Naive B cell (primary cell): ENCODE measurements at places on chromosomes 16 and 17.

DNA sequence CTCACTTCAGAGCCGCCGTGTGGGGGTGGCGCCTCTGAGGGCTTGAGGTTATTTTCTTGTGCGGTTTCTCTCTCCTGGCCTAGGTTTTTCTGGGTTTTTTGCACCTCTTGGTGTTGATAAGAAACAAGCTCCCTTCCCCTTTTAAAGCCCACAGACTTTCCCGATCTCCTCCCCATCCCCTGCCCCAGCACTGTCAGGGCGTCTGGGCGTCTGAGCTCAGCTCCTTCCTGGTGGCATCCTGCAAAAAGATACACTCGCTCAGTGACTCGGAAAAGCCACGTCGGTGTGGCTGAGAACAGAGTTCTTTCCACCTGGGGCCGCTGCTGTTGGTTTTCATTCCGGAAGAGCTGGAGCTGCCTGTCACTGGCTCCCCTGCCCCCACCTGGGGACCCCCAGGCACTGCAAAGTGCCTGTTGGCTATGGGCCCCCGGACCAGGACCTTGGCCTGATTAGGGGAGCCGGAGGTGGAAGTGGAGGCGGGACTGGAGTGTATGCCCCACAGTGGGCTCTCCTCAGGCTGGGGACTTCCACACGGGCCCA is 14.5 kb downstream of the BAIAP2 start:
- no peak for DNase-seq

DNA sequence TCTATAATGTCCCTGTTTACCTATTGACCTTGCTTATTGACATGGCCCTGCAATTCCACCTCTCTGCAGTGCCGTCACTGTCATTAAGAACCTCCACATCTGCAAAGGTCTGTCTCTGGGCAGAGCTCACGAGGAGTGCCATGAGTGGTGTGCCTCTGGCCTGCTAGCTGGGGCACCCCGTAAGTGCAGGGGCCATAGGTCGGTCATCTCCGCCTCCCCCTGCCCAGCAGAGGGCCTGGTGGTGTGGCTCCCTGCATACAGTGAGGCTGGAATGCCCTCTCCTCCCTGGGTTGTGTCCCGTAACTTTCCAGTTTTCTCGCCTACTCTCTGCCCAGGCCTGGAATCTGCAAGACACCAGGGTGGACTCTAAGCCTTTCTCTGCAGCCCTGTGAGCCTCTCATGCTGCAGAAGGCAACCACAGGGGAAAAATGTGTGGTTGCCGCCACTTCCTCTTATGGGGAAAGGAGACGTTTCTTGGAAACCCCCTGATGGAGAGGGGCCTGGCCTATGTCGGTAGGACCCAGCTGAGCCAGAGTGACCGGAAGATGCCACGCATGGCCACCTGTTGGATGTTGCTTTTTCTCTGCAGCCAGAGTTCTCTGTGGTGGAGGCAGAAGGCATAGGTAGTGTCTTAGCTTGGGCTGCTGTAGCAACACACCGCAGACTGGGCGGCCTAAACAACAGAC is 2.7 kb upstream of the SNX20 start:
- peak; percentile 78 for DNase-seq

- DNase-seq, result no peak
These were observed 24.0 kb downstream of the ADGRG5 start for GRCh38 chr16:57566436-57566835.

DNA sequence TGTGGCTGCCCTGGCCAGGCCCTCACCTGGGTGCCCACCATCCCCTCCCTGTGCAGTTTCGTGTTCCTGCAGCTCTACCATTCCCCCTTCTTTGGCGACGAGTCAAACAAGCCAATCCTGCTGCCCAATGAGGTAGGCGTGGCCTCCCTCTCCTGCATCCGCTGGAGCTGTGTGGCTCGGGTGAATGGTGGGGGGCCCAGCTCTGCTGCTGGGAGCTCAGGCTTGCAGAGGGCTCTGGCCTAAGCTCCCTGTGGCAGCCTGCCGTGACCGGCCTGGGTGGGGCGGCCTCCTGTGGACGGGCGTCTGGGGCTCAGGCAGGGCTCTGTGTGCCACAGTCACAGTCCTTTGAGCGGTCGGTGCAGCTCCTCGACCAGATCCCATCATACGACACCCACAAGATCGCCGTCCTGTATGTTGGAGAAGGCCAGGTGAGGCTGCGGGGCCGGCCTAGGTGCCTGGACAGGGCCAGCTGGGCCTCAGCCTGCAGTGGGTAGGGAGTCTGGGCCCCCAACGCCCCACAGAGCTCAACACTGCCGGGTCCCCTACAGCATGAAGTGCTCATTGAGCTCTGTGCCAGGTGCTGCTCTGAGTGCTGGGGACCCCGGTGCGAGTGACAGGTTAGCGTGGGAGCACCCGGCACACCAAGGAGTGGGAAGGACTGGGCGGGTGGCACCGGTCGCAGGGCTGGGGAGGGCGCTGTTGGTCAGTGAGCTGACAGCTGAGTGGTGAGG is 37.3 kb downstream of the TSC2 start:
- DNase-seq, result no peak

GRCh38 chr17:74368341-74369081 is 1.2 kb downstream of the GPR142 start:
- DNase-seq, result peak; percentile 53

GRCh38 chr16:89047331-89048089 is 46.1 kb upstream of the ACSF3 start:
- DNase-seq, result no peak

- DNase-seq, result no peak
These were observed 3.0 kb downstream of the TRIM47 start for GRCh38 chr17:75875182-75875939.

DNA sequence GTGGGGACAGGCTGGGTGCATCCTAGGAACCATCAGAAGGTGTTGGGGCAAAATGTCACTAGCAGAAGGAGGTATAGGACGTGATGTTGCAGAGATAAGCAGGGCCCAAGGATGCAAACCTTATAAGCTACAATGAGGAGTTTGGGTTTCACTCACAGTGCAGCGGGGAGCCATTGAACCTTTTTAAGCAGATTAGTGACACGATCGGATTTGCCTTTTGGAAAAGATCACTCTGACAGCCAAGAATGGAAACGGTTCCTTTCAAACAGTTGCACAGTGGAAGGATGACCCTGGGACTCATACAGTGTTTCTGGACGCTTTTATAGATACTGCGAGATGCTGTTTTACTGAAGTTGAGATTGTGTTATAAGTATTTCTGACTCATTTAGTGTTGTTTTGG is 131.8 kb upstream of the CACNG3 start:
- DNase-seq, result no peak

GRCh38 chr17:55421179-55421934 is at the start of gene MMD:
Gene MMD (minus strand): TSS chr17:55421835. CDS start chr17:55421695, 140 bp downstream.
- DNase-seq, result no peak

DNA sequence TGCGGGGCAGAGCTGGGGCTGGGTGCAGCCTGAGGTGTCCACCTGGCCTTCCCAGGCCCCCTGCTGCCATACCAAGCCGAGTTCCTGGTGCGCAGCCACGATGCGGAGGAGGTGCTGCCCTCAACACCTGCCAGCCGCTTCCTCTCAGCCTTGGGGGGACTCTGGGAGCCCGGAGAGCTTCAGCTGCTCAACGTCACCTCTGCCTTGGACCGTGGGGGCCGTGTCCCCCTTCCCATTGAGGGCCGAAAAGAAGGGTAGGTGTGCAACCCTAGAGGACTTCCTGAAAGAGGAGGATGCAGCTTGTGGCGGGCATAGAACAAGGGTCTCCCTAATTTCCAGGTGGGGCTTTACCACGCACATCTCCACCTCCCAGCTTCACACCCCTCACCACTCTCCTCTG is 2.5 kb downstream of the SGCA start:
- DNase-seq, result no peak

- DNase-seq, result no peak
These were observed 117.7 kb upstream of the ELAC2 start for GRCh38 chr17:13135506-13135905.

GRCh38 chr16:12215277-12216105 is 239.0 kb downstream of the SNX29 start:
- DNase-seq, result no peak

GRCh38 chr16:8798535-8799157 is 1.0 kb downstream of the PMM2 start:
- DNase-seq, result no peak

- DNase-seq, result no peak
These were observed 90.8 kb downstream of the MYO1D start for GRCh38 chr17:32786169-32786568.

DNA sequence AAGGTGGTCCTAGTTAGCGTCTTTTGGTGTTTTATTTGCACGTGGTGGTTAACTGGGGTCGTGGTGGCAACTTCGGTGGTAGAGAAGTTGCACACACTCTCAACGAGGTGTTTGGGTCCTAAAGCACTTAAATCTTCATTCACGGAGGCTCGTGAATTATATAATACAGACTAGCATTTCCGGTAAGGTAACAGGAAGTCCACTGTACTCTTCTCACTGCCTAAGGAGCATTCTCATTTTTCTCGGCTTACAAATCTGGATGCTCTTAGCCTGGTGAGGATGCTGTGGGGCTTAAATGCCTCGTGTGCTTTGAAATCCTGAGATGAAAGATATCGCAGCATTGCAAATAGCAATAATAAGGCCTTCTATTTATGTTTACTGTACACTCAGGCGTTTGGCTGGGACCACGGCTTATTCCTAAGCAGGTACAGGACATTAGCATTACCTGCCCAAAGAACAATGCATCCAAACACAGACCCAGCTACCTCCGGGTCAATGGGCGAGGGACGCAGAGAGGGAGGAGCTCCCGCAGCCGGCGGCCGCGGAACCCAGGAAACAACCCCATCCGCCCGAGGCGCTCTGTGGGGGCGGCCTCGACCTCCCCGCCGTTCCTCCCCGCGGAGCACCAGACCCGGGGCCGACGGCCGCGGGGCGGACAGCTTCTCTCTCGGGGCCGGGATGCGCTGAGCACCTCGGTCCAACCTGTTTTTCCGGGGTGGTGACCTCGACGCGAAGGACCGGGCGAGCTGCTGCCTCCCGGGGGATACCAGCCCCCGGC is 856 bp downstream of the DNAJA2 start:
- peak; percentile 45 for DNase-seq

DNA sequence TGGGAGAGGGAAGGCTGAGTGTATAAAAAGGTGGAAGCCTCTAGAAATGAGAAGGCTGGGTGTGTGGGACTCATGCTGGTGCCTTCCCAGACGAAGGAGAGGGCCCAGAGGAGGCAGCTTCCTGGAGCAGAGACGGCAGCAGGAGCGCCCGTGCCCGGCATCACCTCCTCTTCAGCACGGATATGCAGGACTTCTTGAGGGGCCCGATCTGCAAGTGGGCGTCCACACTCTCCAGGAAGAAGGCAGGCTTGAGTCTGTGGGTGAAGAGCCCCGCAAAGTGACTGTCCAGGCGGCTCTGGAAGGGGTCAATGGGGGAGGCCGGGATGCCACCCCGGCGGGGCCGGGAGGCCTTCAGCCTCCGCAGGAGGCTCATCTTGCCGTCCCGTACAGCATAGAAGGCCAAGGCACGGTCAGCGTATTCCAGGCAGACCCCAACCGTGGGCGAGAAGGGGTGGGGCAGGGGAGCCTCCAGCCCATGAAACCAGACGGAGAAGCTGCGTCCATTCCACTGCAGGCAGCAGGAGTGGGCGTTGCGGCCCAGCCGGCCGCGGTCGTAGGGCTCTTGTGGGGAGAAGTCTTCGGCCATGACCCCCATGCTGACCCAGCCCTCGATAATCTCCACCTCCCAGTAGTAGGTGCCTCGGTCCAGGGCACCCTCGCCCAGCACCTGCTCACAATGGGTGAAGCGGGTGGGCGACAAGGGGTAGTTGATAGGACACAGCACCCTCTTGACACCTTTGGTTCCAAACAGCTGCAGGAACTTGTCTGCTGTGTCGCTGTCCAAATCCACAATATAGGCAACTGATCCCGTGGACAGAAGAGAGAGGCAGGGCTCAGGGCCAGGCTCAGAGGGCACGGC is 3.8 kb downstream of the TRIM47 start:
- DNase-seq, result no peak

DNA sequence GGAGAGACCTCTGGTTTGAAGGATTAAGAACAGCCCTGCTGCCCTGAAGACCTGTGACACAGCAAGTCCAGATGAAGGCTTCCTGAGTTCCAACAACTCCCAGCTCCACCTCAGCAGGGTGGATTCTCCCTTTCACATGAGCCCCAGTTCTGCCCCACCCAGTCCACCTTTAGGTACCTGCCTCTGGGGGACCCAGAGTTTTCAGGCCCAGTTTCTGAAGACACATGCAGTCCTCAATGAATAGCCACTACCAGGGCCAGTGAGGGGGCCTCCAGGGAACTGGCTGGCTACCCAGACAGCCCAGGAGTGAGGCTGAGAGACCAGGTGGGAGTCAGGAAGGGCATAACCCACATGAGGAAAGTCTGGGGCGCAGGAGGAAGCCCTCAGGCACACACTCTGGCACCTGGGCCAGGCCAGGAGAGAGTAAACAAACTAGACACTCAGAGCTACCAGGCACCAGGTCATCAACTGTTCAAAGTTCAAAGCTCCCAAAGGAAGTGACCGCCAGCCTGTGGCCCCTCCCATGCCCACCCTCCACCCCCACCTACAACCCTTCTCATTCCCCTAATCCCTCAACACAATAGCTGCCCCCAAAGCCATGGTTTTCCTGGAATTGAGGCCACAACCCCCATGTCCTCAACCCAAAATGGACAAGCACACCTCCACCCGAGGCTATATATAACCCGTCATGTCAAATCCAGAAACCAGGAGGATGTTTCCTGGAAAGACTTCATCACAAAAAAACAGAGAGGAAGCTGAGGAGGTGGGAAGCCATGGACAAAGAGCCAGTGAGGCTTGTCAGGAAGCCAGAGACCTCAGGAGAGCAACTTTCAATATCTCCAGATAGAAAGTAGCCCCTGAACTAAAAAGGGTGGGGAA is 2.1 kb downstream of the MYO18A start:
- DNase-seq, result no peak
